ENCODE measurements at places on chromosomes 16 and 17.
A peak's percentile ranks its signal among the peaks of the same experiment; 100 is the strongest.

- DNase-seq = no peak
These were observed 19.8 kb downstream of the MAPT start for GRCh38 chr17:45914047-45914717.

DNA sequence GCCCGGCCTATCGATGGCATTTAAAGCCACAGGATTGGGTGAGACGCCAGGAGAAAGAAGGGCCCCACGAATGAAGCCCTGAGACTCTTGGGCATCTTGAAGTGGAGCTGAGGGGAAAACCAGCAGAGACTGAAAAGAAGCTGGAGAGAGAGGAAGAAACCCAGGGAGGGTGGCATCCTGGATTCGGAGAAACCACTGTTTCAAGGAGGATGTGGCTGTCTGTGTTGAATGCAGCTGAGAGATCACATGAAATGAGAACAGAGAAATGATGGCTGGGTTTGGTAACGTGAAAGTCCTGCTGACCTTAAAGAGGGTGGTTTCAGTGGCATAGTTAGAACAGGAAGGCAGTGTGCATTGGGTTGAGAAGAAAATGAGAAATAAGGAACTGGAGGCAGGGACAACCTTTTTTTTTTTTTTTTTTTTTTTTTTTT, 3.8 kb downstream of the TNFSF12 start:
- DNase-seq = no peak

- DNase-seq = no peak
These were observed 14.1 kb upstream of the SLFN11 start for GRCh38 chr17:35387496-35387895.

DNA sequence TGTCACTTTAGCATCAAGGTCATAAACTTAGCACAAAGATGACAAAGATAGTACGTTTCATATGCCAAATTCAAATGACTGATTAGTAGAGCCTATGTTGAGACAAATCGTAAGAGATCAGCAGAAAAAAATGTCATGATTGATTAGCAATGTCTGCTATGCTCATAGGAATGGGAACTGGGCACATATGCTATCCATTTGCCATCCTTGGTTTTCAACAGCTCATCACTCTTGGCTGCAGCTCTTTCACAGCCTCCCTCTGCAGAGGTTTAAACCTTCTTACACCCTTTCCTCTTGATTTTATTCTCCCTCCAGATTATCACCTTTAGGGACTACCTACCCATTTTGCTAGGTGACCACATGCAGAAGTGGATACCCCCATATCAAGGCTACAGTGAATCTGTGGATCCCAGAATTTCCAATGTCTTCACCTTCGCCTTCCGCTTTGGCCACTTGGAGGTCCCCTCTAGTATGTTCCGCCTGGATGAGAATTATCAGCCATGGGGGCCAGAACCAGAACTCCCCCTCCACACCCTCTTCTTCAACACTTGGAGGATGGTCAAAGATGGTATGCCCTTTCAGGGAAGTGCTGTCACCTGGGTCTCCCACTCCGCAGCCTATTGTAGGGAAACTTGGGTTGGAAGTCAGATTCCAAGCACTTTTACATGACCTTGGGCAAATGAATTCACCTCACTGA, 16.2 kb downstream of the MPO start:
- no peak for DNase-seq

DNA sequence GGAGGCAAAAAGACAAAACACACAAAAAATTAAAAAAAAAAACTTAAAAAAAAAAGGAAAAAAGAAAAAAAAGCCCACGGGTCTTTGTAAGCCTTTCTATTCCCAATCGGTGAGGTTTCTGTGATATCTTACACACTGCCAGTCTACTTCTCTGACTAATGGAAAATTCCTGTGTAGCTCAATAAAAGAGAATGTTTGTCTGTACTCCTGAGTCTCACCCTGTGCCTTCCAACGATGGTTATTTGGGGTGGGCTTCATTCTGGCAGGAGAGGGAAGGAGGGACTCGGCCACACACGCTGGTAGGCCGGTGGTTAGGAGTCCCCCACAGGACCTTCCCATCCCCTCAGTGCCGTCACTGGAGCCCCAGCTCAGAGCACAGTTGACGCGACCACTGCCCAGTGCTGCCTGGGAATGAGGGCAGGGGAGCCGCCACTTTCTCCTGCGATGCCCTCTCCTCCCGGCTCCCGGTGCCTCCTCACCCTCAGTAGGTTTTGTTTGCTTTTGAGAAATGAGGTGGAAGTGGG, 68.0 kb downstream of the AMFR start:
- peak; percentile 13 for DNase-seq

GRCh38 chr17:77692571-77693161, 265.8 kb upstream of the TNRC6C start:
- no peak for DNase-seq

DNA sequence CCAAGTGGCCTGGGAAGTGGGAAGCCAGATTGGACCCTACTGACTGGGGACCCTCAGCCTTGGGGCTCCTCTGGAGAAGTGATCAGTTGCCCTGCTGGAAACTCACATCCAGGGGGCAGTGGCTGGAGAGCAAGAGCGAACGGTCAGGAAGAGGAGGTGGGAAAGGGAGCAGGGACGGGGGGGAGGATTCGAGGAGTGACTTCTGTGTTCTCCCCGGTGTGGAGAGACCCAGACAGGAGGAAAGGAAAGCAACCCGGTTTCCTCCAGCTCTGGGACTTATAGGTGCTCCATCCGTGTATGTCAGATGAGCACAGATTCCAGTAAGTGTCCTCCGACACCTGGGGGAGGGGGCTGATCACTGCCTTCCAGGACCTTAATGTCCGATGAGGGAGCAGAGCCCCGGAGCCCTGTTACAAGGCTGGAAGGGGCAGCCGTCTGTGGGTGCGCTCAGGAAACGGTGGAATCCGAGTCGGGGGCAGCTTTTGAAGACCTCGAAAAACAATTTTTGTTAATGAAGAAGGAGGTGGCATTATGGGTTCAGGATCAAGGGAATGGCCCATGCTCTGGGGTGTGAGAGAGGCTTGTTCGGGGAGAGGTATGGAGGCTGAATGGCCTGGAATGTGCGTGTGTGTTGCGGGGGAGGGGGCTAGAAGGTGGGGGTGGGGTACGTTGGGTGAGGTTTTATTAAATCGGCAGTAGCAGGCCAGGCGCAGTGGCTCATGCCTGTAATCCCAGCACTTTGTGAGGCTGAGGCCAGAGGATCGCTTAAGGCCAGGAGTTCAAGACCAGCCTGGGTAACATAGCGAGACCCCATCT, 34.8 kb upstream of the NDRG4 start:
- DNase-seq = no peak

DNA sequence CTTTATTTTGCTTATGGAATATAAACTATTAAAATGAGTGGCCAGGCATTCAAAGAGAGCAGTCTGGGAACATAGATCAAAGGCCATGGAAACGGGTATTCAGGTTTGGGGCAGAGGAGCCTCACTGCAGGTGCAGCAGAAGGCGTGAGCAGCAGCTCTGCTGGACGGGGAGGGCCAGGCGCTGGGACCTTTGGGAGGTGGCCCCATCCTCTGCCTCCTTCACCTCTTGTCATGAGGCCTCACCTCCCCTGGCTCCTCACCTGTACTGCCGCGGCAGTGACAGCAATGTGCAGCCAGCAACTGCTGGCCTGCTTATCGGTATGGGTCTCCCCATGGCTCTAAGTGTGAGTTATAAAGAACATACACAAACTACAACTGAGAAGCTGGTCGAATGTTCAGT, 109.4 kb downstream of the CDK5R1 start:
- no peak for DNase-seq

DNA sequence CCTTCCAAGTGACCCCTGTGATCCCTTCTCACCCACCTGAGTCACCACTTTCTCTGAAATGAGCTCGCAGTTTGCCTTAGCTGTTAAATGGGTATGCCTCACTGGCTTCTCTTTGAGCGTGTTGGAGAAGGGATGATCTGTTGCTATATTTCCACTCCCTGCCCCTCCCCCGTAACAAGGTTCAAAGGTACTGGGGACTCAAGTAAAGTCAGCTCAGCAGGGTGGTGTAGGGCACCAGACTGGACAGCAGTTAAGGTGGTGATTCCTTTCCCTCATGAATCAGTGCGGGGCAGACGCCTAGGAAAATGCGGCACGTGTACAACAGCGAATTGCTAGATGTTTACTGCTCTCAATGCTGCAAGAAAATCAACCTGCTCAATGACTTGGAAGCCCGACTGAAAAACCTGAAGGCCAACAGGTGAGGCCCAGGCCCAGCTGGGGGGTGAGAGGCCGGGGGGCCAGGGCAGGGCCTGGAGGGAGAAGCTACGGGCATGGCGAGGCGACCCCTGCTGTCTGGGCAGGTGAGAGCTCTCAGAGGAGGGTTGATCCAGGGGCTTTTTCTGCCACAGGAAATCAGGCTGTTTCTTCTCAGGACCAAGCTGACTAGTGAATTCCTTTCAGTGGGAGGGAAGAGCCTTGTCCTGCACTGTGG, 130.3 kb downstream of the RAB11FIP4 start:
- DNase-seq = no peak

- no peak for DNase-seq
These were observed 45.3 kb downstream of the MPRIP start for GRCh38 chr17:17087424-17088015.

DNA sequence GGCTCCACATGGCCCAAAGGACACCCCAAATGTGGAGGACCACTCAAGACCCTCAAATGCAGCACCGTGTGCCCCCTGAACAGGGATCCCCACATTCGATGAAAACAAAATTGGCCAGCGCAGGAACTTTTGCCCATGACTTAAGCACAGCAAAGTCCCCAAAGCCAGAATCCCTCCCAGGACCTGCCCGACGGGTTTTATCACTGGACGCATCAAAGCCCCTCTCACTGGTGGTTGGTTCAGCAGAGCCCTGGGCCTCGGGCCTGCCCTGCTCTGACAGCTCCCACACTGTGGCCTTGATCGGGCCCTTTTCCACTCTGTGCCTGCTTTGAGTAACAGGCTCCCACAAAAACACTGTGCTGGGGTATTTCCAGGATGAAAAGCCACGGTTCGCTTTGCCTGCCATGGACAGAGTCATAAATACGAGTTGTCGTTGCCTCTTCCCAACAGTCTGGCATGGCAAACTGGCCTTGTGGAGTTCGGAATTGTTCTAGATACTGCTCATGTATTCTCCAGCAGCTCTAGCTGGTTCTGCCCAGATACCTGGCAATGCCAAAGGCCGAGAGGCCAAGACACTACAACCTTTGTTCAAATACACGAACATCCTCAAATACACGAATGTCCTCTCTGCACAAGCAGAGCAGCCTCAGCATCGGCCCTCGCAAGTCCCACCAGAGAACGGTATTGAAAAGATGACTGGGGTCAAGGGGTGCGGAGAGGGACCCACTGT, 46.4 kb downstream of the TBC1D16 start:
- no peak for DNase-seq

- DNase-seq = no peak
These were observed 23.7 kb upstream of the RCVRN start for GRCh38 chr17:9928601-9929333.

DNA sequence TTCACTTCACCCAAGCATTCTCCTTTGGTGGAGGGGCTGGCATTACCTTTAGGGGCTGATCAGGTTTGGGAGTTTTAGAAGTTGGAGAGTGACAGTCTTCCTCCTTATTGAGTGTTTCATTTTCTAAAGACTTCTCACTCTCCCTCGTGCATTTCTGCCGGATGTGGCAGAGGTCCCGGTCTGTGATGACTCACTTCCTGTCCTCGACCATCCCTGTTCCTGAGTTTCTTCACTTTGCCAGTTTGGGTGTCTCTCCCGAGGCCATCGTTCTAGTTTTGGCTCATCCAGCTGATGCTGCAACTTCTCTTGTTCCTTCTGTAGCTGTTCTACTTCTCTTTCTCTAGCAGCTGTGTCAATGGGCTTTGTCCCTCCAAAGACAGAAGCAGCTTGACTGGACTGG, 104.3 kb downstream of the PHKB start:
- DNase-seq = no peak

GRCh38 chr17:49738456-49739163, 25.3 kb downstream of the FAM117A start:
- DNase-seq = no peak

- no peak for DNase-seq
These were observed 772 bp upstream of the SHISA6 start for GRCh38 chr17:11240041-11240840.

DNA sequence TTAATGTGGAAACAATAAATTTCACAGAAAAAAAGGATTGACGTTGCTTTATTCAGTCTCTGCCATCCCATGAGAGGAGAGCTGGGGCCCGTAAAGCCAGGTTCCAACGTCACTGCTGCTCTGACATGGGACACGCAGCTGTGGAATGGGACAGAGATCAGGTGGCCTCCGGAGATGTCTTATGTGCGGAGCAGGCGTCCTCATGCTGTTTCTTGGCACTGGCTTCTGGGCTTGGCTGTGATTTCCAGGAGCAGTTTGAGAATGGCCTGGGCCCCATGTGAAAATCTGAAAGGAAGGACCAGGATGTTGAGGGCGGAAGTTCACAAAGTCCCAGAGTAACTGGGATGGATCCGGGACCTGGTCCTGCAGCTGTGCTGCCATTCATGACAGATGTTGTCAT, 32.4 kb downstream of the NDEL1 start:
- DNase-seq = no peak

GRCh38 chr17:62702746-62703260, 75.3 kb downstream of the MRC2 start:
- no peak for DNase-seq

DNA sequence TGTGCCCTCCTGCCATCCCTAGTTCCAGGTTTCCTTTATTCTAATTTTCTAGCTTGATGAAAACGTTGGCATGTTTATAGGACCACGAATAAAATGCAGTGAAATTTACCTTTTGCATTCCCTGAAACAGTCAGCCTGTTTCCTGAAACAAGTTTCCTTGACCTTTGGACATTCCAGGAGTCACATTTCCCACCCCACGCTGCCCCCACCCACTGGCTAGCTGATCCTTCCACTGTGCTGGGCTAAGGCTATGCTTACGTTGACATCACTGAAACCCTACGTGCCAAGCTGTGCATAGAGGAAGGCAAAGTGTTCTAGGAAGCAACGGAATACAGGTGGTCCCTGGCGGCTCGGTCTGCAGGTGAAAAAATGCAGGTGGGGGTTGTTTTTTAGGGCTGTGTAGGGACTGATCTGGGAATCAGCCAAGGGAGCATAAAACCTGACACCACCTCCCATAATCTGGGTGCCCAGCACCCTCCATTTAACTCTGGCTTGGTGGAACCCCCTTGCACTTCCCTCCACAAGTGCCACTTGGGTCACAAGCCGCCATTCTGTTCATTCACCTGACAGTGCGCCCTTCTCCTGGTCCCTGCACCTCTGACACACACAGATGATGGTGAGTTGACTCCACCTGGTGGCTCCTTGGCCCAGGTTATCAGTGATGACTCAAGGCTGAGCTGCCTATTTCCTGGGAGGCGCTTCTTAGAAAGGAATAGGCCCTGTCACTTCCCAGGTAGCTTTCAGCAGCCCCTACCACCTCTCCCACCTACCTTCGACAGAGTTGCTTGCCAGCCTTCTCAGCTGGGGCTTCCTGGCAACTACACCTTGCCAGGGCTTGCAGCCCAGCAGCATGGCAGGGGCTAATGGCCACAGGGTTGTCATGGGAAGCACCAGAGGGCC, 83.7 kb downstream of the N4BP1 start:
- peak; percentile 40 for DNase-seq

- DNase-seq = no peak
These were observed 27.4 kb downstream of the SNX11 start for GRCh38 chr17:48134912-48135480.

GRCh38 chr17:53353919-53354351, 468.8 kb upstream of the KIF2B start:
- DNase-seq = no peak

Data from activated CD8-positive, alpha-beta memory T cell treated with anti-CD3 and anti-CD28 coated beads, Interleukin-2, amount 50 U/mL, for 4 hours (primary cell).